ENCODE measurements at places on chromosomes 16 and 17.

DNA sequence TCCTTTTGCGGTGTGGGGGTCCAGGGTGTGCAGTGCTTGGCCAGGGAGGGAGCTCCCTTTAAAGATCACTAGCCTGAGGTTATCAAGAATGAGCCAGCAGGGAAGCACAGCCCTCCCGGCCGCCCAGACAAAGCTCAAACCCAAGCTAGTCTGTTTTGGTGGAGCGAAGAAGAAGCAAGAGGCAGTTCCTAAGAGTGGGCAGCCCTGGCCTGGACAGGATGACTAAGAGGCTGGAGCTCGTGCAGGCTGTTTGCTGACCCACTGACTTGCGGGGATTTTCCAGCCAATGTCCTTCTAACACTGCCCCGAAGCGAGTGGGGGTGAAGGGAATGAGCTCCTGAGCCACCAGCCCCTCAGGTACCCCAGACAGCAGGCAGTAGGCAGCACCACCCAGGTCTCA, 134.4 kb downstream of the COPRS start:
- no peak for DNase-seq

DNA sequence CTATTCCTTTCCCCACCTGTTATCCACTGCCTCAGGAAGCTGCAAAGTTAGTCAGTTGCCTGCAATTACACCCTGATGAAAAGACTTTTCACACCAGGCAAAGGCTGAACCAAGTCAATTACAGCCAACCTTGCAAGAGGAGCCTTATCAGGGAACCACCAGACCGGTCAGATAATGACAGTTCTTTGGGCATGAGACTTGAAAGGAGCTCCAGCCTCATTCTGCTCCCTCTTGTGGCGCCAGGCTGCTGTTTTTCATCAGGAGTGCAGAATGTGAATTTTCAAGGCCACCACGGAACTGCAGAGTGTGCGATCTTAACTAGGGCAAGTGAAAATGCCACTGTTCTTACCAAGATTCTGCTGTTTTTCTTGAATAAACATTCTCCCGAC, 22.5 kb downstream of the DNAI2 start:
- peak; percentile 8 for DNase-seq

- no peak for DNase-seq
Observed at GRCh38 chr16:2022723-2023091, 3.1 kb downstream of the NPW start.

- DNase-seq: no peak
Observed at GRCh38 chr16:81821436-81822128, 42.5 kb downstream of the PLCG2 start.

DNA sequence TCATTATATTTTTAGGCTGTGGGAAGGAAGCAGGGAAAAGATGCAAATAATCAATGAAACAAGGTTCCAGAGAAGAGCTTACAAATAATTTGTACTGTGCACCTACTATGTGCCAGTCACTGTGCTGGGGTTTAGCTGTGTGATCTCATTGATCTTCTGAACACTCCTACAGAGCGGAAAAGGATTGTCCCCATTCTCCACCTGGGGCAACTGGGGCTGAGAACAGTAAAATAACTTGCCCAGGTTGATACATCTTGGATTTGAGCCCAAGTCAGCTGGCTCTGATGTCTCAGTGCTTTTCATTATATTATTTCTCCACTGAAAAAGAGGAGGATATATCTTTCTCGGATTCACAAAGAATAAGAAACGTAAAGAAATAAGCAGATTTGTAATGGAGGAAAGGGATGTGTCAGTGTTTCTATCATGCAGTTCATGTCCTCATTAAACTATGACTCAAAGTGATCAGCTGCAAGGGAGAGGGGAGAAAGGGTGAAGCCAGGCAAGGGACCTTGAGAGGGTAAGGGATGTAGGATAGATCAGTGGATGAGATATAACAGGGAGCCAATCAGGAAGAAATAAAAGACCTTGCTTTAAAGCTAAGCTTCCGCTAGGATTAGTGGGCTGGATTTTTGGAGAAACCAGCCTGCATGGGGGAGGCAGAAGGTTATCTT, 143.6 kb upstream of the NOL11 start:
- DNase-seq: no peak

- DNase-seq: no peak
Observed at GRCh38 chr17:64423881-64424280, 25.0 kb upstream of the MILR1 start.

All from activated T-helper 9 cell treated with anti-CD3 and anti-CD28 coated beads, Interleukin-2, amount 50 U/mL, for 16 hours (primary cell).